ENCODE measurements at places on chromosomes 2 and 18.

GRCh38 chr2:118981632-118982031 is 39.6 kb downstream of the MARCO start:
- DNase-seq, result no peak

GRCh38 chr2:205714058-205714776 is 31.9 kb downstream of the NRP2 start:
- DNase-seq, result no peak

DNA sequence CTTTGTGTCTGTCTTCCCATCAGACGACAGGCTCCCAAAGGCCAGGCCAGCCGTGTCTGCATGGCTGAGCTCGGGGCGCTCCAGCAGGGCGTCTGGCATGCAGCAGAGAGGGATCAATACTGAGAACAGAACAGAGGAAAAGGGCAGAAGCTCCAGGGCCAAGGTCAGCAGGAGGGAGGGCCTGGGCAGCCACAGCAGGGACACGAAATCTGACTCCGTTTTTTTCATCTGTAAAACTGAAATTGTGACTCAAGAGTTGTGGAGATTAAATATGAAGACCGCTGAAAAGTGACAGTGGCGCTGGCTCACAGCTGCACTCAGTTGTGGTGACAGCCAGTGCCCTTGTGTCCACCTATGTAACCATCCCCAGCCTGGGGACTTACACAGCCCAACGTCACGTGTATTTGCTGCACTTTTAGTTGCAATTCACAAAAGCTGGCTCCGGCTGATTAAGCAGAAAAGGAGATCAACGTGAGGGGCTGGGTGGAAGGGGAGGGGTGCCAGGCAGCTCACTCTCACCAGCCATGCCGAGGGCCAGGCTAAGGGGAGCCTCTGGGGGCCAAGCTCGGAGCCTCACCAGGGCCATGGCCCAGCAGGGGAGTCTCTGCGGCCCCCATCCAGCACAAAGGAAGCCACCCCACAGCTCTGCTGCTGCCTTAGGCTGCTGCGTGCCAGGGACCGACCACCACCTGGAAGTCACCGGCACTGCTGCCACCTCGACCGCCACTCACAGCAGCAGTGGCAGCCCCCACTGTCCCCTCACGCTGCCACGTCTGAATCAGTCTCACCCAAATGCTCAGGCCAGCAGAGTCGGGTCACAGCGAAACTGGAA is 74.7 kb downstream of the EIPR1 start:
- DNase-seq, result no peak

DNA sequence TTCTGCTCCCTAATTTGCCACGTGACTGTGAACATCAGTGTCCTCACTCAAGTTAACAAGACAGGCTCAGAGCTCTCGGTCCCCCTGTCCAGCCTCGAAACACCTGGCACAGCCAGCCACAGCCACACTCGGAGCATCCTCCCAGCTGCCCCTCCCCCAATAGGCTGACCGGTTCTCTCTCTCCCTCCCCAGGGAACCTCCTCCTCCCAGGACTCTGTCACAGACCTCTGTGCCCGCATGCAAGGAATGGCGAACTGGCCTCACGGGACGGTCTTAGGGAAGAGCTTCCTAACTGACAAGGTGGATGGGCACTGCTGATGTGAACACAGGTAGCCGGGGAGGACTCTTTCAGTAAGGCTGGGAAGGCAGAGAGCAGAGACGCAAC is 18.8 kb downstream of the CYP26B1 start:
- DNase-seq, result no peak

- no peak for DNase-seq
These were observed 5.6 kb upstream of the PPP4R1 start for GRCh38 chr18:9619990-9620389.

DNA sequence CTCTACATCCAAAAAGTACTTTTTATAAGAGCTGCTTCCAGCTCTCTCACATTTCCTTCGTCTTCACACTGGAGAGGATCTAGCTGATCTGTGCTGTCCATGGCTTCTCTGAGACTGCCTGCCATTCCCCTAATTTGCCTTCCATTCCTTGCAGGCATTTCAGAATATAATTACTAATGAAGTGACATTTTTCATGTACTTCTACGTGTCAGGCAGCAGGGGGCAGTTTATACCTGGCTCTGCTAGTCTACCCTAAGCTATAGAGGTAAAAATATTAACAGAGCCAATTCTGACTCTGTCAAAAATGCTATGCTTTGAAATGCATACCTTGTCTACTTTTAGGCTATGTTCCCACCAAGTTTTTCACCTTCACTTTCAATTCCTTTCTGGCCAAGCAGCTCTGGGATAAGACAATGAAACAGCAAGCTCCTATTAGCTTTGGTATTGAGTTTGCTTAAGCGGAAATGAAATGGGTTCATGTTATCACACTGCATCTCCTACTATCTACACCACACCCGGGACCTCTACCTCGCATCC is 81.9 kb downstream of the MEP1B start:
- DNase-seq, result no peak

DNA sequence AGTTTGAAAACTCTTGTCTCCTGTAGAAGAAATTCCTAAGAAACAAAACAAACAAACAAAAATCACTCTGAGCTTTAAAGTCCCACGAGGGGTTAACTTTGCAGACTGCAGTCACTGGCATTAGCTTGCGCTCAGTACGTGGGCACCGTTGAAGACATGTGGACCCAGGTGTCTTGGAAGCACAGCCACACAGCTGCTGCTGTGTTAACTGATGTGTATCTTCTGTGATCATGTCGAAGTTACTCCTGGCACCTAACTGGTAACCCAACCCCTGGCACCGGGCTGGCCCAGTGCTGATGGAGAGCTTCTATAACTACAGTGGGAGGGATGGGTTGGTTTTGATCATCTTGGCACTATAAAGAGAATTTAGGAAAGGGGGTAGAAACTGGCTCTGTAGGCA is 51.6 kb upstream of the FHL2 start:
- DNase-seq, result no peak

GRCh38 chr18:8724452-8724851 is 19.1 kb downstream of the MTCL1 start:
- DNase-seq, result no peak

GRCh38 chr2:24208490-24208889 is 33.6 kb downstream of the FAM228A start:
- DNase-seq, result no peak

GRCh38 chr2:11481789-11482472 is 16.0 kb upstream of the E2F6 start:
- no peak for DNase-seq

GRCh38 chr2:200471928-200472645 is 37.8 kb downstream of the KCTD18 start:
- no peak for DNase-seq

DNA sequence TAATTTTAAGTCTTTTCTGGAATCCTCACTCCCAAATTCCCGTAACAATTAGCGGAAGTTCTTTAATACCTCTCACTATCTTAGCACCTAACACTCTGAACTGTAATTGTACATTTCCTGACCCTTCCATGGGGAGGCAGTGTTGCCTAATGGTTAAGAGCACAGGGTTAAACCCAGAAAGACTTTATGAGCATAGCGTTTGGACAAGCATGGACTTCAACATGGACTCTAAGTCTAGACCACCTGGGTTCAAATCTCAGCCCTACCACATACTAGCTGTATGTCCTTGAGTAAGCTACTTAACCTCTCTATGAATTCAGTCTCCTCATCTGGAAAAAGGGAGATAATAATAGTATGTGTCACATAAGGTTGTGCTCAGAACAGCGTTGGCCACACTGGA is 13.0 kb downstream of the ANTXR1 start:
- no peak for DNase-seq

DNA sequence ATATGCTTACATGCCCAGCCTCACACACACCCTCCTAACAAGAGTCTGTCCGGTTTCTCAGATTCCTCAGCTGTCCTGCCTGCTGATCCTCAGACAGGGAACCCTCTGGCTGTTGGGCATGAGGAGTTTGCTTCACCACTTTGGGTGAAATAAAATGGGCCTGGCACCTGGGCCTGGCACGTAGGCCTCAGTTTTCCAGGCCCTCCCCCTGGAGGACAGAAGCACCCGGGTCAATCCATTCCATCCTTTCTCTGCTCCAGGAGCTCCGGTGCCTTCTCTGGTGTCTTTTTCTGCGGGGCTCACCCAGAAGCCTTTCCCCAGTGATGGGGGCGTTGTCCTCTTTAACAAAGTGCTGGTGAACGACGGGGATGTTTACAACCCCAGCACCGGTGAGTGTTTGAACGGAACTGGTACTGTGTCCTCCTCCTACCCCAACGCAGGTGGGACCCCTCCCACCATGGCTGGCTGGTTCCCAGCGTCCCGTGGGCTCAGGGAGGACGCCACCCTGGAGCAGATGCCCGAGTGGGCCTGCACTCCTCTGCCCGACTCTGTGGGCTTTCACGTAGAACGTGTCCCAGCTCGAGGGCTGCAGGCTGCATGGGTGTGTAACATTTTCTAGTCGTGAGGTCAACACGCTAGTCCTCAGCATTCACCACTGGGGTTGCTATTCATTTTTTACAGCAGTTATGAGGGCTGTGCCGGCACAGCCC is 62.8 kb downstream of the EMILIN2 start:
- DNase-seq, result no peak

- DNase-seq, result no peak
These were observed 487.0 kb downstream of the SUCLG1 start for GRCh38 chr2:83972128-83972527.

DNA sequence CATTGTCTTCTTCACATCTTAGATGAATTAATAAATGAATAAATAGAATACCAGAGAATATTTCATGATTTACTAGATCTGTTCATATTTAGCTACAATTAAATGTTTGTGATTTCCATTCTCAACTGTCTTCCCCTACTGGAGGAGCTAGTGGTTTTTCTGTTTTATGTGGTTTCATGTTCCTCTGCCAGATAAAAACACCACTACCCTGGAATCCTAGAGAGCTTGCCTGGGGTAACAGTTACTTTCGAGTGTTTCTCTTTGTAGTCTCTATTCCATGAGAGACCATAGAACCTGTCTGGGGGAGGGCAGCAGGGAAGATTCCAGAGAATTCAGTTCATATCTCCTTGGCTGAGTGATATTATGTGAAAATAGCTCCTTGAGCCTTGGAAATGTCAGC is 349.2 kb downstream of the INSIG2 start:
- DNase-seq, result no peak

DNA sequence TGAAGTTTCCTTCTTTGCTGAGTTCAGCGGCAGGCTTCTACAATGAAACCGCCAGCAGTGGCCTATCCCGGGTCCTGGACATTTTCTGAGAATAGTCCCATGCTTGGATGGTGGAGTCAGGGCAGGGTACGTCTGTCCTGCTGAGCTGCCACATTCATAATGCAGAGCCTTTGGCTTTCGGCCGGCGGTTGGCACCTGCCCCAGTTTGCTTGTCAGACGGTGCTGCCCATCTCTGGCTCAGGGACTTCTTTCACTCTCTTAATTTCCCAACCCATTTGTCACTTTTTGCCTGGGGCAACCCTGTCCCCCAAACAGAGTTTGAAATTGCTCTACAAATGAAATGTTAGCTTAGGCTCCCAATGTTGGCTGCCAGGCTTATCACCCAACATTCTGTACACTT is 57.2 kb downstream of the SOX11 start:
- no peak for DNase-seq

GRCh38 chr18:46246101-46246500 is 141.9 kb downstream of the HAUS1 start:
- DNase-seq, result no peak

DNA sequence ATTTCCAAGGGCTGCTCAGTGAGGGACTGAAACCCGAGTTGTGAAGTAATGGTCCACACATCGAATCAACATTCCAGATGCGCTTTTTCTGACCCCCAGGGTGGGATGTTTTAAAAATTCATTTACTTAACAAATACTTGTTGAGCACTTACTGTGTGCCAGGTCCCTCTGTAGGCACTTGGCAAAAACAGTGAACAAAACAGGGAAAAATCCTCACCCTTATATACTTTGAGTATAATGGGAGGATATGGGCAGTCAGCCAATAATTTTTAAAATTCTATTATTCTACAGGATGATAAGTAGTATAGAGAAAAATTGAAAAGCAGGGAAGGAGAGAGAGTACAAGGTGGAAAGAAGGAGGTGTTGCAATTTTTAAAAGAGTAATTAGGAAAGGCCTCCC is 31.3 kb upstream of the AFTPH start:
- DNase-seq, result no peak

DNA sequence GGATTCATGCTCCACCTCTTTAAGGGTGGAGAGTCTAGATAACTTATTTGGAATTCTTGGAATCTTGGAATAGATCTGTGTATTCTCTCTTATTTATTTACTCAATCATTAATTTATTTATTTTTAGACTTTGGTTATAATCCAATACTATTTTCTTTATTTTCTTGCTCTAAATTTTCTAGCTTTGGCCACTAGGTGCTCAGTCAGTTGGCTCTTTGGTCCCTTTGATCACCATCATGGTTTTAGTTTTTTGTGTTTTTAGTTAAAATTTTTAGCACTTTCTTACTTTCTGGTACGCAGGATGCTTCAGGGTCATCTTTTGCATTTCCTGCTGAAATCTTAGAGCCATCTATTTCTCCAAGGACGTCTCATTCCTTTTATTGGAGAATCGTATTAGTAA is 5.2 kb upstream of the PLEK start:
- DNase-seq, result no peak

DNA sequence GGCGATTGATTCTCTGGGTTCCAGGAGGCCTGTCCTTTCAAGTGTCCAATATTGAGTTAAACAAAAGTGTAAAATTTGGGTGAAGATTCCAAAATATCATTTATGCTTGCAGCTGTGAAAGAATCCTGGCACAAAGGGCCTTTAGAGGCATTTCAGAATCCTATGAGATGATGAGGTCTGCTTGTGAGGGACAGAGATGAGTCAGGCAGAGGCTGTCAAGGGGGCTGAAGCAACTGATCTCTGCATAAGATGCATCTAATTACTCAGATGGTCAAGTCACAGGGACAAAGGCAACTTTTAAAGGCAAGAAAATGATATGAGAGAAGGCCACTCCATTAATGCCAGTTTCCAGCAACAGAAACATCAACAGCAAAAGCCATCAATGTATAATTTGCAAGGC is 78.8 kb downstream of the FHOD3 start:
- DNase-seq, result no peak

- no peak for DNase-seq
These were observed 886 bp upstream of the STK25 start for GRCh38 chr2:241509155-241509784.

- no peak for DNase-seq
These were observed 48.9 kb upstream of the HPCAL1 start for GRCh38 chr2:10253596-10254372.

GRCh38 chr2:241797441-241798080 is 11.4 kb upstream of the NEU4 start:
- no peak for DNase-seq

DNA sequence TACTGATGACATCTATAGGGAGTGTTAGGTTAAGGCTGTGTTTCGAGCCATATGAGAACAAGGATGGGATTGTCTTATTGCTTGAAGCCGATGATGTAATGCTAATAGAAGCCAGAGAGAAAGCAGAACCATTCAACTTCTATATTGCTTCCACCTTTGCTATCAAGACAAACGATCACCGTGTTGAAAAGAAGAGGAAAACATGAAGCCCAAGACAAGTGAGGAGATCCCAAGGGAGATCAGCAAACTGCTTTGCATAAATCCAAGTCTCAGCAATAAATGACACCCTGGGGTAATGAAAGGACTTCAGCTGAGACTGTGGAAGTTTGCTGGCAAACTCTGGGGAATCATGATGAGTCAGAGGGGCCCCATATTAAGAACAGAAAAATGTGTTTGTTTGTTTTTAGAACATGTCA is 206.2 kb downstream of the NCKAP5 start:
- DNase-seq, result no peak

- DNase-seq, result no peak
These were observed 31.6 kb downstream of the CDK15 start for GRCh38 chr2:201837824-201838431.

All from activated gamma-delta T cell treated with anti-CD3 and anti-CD28 coated beads, Interleukin-2, amount 50 U/mL, for 16 hours (primary cell).